Stimulated activated CD4-positive, alpha-beta T cell treated with anti-CD3 and anti-CD28 coated beads, TNF-alpha, amount 100 ng/mL, for 1 hour (primary cell): ENCODE measurements at places on chromosomes 11 and 22.

DNA sequence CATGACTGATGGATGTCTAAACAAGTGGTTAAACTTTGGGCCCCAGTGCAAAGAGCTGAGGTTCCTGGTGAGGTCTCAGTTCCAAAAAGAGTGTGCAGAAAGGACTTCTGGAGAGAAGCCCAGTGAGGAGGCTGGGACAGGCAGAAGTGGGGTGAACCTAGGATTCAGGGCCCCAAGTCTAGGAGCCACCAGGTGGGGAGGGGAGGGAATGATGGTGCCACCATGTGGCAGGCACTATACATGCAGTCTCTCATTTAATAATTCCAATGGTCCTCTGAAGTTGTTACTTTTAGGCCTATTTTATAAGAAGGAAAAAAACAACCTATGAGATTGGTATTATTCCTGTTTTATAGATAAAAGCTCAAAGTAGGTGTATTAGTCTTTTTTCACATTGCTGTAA, 102.0 kb downstream of the INSC start:
- DNase-seq: no peak

DNA sequence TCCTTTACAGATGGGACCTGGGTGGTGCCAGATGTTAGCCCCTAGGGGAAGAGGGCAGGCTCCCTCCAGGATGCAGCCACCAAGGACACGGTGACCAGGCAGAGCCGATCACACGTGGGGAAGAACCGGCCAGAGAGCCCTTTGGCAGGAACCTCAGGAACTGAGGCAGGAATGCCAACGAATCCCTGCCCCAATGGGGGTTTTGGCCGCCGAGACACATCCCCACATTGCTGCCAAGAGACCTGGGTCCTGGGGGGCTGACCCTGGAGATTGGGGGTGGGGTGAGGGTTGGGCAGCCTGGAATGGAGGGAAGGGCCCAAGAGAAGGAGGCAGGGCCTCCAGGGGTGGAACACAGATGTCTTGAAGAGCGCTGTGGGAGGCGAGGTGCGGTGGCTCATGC, 28.7 kb upstream of the LMO1 start:
- no peak for DNase-seq

- no peak for DNase-seq
These were observed 20.3 kb upstream of the NLRP6 start for GRCh38 chr11:257766-258493.

GRCh38 chr11:98365190-98365589, 655.6 kb upstream of the CNTN5 start:
- DNase-seq: no peak

- DNase-seq: no peak
These were observed 27.1 kb downstream of the TIMP3 start for GRCh38 chr22:32828561-32828960.

DNA sequence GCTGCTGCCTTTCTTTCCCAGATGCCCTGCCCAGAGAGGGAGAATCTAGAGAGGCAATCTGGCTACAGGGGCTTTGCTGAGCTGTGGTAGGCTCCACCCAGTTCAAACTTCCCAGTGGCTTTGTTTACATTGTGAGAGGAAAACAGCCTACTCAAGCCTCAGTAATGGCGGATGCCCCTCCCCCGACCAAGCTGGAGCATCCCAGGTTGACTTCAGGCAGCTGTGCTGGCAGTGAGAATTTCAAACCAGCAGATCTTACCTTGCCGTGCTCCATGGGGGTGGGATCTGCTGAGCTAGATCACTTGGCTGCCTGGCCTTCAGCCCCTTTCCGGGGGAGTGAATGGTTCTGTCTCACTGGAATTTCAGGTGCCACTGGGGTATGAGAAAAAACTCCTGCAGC, 12.2 kb downstream of the BDNF start:
- DNase-seq: no peak

GRCh38 chr11:79942090-79942489, 501.3 kb upstream of the TENM4 start:
- DNase-seq: no peak

- DNase-seq: no peak
These were observed 64.0 kb downstream of the SCN3B start for GRCh38 chr11:123590296-123590912.

DNA sequence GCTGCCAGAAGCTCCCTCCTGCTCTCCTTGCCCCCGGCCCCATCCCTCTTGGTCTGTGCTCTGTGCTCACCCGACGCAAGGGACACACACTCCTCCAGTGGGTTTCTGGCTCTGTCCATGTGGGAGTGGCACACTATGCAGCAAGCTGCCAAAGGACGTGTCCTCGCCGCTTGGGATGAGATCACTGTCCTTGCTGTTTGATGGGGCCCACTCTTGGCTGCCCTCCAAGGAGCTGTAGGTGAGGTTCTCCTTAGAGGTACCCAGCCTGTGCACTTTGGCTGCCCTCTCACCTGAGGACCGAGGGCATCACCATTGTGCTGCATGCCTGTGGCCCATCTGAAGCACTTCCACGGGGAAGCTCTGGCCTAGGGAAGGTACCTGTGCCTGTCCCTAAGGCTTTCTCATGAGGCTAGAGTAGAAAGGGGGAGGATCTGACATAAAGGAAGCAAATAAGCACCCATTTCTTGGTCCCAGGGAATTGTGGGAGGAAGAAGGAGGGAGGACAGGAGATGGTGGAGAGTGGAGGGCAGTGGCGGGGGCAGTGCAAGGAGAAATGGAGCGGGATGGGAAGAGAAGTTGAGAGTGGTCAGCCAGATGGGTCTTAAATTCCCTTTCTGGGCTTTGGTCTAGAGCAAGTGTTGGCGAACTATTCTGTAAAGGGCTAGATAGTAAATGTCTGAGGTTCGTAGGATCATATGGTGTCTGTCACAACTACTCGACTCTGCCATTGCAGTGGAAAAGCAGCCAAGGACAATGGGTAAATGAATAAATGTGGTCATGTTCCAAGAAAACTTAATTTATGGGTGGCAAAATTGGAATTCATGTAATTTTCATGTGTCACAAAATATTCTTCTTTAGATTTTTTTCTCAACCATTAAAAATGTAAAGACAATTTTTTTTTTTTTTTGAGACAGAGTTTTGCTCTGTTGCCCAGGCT, 47.0 kb upstream of the AMPD3 start:
- no peak for DNase-seq

- no peak for DNase-seq
These were observed 63.4 kb downstream of the AAMDC start for GRCh38 chr11:77884186-77884828.

DNA sequence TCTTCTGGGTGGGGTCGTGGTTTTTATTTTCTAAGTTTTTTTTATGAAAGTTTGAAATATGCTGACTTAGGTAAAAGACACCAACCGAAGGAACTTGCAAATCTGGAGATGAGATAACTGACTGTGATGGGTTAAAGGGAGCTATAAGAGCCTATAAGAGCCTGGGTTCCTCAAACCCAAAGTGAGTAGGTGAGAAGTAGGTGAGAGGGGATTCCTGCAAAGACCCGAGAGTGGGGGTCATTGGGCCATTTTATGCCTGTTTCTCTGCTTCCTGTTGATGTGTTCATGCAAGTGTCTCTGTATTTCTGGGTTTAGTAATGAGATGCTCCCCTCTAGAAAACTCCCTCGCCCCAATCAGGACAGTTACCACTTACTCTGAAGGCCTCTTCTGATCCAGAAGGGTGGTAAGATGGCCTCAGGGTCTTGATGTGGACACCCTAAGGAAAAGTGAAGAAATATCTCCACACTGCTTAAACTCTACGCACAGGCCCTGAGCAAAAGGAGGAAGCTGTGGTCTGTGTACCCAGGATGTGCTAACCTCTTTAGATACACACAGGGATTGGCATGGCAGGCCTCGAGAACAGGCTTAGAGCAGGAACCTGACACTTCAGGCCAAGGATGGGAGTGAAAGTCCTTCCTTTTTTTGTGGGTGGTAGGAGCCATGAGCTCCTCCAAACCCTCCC, 1.8 kb downstream of the FLI1 start:
- DNase-seq: no peak

DNA sequence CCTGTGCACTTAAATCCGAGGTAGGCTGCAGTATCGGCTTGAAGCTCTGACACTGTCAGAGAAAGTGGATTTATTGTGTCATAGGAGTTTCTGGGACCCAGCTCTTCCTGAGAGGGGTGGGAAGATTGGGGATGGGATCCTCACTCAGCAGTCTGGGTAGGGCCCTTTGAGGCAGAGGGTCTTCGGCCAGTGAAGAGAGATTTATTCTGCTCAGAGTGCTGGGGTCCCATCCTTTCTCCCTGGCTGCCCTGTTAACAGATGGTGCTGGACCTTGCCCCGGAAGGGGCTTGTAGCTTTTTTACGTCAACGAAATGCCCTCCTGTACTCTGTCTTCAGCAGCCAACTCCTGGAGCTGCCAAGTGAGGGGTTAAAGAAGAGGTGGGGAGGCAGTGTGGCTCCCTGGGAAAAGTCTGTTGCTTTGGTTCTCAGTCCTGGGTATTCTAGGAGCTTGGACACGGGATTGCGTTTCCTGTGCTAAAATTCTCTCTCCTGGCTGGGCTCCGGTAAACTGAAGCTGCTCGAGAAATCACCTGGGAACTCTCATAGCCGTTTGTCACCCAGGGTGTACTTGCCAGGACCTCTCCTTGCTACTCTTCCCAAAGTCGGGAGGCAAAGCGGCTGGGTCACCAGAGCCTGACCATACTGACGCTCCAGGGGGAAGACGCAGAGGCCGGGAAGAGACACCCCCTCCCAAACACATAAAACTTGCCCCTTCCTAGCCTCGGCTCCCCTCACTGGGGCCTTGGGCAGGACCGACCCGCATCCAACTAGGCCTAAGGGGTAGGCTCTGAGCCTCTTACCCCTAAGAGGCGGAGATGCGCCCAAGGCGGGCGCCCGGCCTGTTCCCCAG, 806 bp upstream of the SMDT1 start:
- no peak for DNase-seq

GRCh38 chr11:93740031-93740729, 1.1 kb downstream of the TAF1D start:
- DNase-seq: no peak
